ENCODE measurements at places on chromosomes 16 and 17.

DNA sequence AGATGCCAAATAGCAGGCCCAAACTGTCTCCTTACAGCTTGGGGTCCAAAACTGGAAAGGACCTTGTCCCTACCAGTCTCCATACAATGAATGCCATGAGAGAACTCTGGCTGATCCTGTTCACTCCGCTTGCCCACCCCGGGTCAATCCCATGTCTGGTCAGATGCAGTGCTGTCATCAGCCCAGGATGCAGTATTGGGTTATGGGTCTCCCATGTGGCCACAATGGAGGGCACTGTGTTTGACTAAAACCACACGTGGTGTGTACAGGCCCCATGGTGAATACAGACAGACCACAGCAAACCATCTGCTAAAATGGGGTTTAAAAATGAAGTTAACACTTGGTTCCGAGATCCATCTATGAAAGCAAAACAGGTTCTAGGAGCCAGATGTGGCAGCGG is 20.4 kb downstream of the TRIM16 start:
- no peak overlapping the region for H3K27ac ChIP-seq
- DNase-seq: no peak
- H3K36me3 ChIP-seq: peaks cover 9% of the 10 kb centered on the region

DNA sequence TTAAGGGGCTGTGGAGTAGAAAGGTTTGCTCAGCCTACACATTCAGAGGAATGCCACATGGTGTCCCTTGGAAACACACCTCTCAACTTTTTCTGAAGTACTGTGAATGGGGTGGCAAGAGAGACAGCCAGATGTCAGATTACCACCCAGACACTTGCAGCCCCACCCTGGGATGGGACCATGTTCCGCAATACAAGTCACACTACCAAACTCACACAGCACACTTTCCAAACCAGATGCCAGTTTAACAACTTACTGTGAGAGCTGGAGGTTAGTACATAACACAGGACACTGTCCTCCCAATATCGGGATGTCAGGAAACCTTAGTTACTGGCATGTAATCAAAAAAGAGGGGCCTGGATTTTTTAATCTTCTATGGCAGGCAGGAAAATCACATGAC is 7.9 kb downstream of the USP7 start:
- H3K27me3 ChIP-seq: no peaks in the 10 kb centered on the region
- DNase-seq: no peak
- peaks cover 77% of the 10 kb centered on the region for H3K4me1 ChIP-seq
- H3K4me3 ChIP-seq: no peak overlapping the region

DNA sequence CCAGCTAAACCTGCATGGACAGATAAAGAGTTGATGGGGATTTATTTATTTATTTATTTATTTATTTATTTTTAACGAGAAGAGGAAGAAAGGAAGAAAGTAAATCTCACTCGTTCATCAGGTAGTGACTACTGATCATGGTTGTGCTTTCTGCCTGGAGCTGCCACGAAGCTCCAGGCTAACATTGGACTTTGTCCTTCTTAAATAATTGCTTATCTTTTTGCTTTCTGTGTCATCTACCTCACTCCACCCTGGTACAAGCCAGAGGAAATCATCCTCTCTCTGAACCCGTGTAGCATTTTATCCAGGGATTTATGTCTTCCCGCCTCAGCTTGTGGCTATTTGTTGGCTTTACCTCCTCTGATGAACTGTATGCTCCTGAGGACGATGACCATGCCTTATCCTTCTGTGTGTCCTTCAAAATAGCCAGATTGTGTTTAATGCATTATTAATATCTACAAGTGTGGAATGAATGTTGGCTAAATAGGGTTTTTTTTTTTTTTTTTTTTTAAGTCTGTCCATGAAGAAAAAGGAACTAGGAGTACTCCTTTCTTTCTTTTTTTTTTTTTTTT is 8.0 kb upstream of the SLC12A3 start:
- peaks cover 25% of the 10 kb centered on the region for H3K4me1 ChIP-seq
- DNase-seq: no peak
- no peak overlapping the region for H3K4me3 ChIP-seq
- H3K27me3 ChIP-seq: no peaks in the 10 kb centered on the region
- no peak overlapping the region for H3K27ac ChIP-seq
- H3K36me3 ChIP-seq: no peaks in the 10 kb centered on the region

GRCh38 chr16:54326266-54326662 is 39.7 kb upstream of the IRX3 start:
- H3K4me3 ChIP-seq: no peak overlapping the region
- H3K36me3 ChIP-seq: no peaks in the 10 kb centered on the region
- no peaks in the 10 kb centered on the region for H3K27me3 ChIP-seq

DNA sequence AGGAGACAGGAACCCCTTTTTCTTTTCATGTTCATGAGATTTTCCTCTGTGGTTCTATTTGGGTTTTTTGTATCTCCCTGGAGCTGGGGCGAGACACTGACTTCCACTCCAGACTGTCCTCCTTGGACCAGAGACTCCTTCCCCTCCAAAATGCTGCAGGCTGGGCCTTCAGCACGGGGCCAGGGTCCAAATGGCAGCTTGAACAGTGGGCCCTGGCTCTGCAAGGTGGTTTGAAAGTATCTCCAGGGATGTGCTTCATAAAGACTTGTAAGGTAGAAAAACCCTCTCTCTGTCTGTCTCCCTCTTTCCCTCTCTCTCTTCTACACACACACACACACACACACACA is 236.1 kb downstream of the ZNF423 start:
- H3K27me3 ChIP-seq: no peaks in the 10 kb centered on the region
- no peak overlapping the region for H3K4me3 ChIP-seq
- no peaks in the 10 kb centered on the region for H3K4me1 ChIP-seq
- no peaks in the 10 kb centered on the region for H3K36me3 ChIP-seq
- DNase-seq: no peak
- no peak overlapping the region for H3K27ac ChIP-seq

GRCh38 chr17:56737421-56738161 is 96.1 kb downstream of the C17orf67 start:
- H3K27me3 ChIP-seq: peaks cover 38% of the 10 kb centered on the region
- H3K4me3 ChIP-seq: peak overlapping the region; percentile 44
- H3K27ac ChIP-seq: peak overlapping the region; percentile 37
- peaks cover 21% of the 10 kb centered on the region for H3K4me1 ChIP-seq
- no peaks in the 10 kb centered on the region for H3K36me3 ChIP-seq
- DNase-seq: peak; percentile 71
